CD4-positive, alpha-beta T cell treated with Interleukin-17A for 1 hour (primary cell): ENCODE measurements at places on chromosomes 7 and 10.

GRCh38 chr7:80766724-80767123 is 128.3 kb downstream of the CD36 start:
- DNase-seq, result no peak

DNA sequence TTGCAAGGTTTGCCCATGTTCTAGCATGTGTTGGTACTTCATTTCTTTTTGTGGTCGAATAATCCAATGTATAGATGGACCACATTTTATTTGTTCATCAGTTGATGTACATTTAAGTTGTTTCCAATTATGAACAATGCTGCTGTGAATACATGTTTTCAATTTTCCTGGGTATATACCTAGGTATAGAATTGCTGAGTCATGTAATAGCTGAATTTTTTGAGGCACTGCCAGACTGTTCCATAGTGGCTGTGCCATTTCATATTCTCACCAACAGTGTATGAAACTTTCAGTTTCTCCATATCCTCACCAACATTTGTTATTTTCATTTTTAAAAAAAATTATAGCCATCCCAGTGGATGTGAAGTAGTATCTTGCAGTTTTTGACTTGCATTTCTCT is 90.5 kb downstream of the EZH2 start:
- DNase-seq, result no peak

- no peak for DNase-seq
These were observed 48.9 kb downstream of the ZMYND11 start for GRCh38 chr10:184174-184573.

- no peak for DNase-seq
These were observed 657.2 kb downstream of the INHBA start for GRCh38 chr7:41045556-41046123.

GRCh38 chr7:131501422-131501821 is 55.0 kb downstream of the PODXL start:
- peak; percentile 57 for DNase-seq
